ENCODE measurements at places on chromosomes 1 and 21.

GRCh38 chr21:33332143-33332542 lies 7.4 kb downstream of the IFNAR1 start:
- no peak for DNase-seq

GRCh38 chr1:227744668-227745067 lies 9.4 kb downstream of the SNAP47 start:
- DNase-seq = no peak

DNA sequence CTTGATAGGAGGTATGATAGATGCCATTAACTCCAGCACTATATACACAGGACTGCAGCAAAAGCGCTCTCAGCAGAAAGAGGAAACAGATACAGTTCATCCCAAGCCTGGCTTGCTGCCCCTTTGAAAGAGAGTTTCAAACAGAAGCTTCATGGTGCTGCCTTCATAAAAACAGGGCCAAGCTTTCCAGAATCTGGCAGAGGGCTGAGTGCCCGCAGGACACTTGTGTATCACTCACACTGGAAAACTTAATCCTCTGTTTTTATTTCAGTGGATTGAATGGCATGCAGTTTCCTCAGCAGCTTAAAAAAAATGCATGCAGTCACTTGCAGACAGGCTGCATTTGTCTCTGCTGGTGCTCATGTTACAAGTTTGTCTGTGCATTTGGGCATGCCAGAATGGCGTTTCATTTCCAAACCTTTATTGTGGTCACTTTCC lies 40.4 kb downstream of the KCNJ15 start:
- no peak for DNase-seq

GRCh38 chr1:85576266-85576641 lies 4.3 kb upstream of the CCN1 start:
- DNase-seq = no peak

DNA sequence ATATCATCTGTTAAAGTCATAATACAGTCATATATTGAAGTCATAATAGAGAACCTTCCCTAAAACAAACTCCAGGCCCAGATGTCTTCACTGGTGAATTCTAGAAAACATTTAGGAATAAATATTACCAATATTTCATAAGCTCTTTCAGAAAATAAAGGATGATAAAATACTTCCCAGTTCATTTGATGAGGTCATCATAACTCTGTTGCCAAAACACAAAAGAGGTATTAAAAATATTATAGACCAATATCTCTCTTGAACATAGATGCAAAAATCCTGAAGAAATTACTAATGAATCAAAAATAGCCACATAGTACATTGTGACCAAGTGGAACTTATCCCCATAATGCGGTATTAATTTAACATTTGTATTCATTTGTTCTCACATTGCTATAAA lies 132.4 kb upstream of the ZP4 start:
- DNase-seq = no peak

- DNase-seq = no peak
Observed at GRCh38 chr1:101929343-101929742, 67.4 kb downstream of the OLFM3 start.

DNA sequence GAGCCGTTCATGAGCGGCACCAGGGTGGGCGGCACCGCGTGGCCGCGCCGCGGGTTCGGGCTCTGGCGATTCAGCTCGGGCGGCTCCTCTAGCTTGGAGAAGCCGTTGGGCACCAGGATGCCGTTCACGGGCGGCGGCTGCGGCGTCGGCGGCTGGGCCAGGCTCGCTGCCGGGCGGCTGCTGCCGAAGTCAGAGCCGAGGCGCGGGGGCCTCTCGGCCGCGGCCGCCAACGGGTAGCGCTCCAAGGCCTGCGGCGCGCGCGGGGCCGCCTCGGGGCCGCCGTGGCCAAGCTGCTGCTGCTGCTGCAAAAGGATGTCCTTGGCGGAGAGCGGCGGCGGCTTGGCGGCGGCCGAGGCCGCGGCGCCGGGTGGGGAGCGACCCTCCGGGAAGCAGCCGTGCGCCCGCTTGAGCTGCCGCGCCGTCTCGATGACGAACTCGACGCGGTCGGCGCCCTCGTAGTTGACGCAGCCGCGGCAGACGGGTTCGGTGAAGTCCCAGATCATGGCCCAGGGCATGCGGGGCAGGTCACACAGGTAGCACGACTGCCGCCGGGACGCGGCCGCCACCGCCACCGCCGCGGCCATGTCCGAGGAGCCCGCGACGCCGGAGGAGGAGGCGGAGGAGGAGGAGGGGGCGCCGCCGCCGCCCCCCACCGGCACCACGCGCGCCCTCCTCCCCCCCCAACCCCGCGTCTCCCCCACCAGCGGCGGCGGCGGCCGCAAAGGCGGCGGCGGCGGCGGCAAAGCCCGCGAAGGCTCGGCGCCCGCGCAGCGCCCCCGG lies 877 bp downstream of the IRF2BP2 start:
- no peak for DNase-seq

- DNase-seq = no peak
Observed at GRCh38 chr1:246146804-246147523, 360.1 kb downstream of the SMYD3 start.

DNA sequence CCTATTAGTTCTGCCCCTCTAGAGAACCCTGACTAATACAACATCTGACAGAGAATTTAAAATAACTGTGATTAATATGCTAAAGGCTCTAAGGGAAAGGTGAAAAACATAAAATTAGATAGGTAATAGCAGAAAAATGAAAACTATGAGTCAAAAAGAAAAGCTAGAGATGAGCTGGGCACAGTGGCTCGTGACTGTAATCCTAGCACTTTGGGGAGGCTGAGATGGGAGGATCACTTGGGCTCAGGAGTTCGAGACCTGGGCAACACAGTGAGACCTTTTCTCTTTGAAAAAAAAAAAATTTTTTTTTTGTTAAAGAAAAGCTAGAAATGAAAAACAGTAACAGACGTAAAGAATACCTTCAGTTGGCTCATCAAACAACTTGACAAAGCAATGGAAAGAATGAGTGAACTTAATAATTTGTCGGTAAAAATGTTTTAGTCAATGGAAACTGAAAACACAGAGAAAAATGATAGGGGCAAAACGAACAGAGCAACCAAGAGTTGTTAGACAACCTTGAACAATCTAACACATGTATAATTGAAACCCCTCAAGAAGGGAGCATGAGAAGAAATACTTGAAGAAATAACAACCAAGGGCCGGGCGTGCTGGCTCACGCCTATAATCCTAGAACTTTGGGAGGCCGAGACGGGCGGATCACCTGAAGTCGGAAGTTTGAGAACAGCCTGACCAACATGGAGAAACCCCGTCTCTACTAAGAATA lies 132.9 kb upstream of the GFI1 start:
- DNase-seq = no peak

DNA sequence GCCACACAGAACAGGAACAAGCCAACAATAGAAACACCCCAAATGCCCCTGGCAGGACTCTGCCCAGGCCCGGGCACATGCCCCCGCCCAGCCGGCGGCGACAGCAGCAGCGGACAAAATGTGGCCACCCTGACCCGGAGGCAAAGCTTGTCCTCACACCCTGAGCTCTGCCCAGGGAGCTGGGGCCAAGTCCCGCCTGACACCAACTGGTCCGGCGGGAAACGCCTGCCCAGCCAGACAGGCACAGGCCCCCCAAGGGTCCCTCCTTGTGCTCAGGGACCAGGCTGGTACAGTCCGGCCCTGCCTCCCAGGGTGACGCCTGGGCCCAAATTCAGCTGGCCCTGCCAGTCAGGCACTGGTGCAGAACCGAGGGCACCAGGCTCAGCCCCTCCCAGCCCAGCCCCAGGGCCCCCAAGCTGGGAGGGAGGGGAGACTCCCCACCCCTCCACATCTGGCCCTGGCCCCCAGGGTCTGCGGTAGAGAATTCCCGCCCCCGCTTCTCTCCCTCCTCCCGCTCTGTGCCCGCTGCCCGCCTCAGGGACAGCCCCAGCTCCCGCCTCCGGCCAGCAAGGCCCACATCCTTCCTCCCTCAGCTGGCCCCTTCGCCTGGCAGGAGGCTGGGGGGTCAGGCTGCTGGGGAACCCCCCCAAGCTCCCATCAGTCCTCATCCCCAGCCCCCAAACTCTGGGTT lies 2.0 kb downstream of the AHDC1 start:
- no peak for DNase-seq

GRCh38 chr1:164774819-164775654 lies 216.1 kb downstream of the PBX1 start:
- DNase-seq = no peak

DNA sequence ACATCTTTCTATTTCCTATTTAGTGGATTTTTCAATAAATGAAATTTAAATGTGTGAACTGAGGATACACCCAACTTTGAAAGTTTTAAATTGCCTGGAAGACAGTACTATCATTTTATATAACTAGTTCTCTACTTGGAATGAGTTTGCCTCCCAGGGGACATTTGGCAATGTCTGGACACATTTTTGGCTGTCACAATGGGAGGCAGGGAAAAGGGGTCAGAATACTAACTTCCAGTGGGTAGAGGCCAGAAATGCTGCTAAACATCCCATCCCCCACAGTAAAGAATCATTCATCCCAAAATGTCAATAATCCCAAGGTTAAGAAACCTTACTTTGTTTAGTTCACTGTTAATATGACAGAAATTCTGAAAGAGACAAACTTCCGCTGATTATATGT lies 13.2 kb upstream of the NRAS start:
- DNase-seq = no peak

DNA sequence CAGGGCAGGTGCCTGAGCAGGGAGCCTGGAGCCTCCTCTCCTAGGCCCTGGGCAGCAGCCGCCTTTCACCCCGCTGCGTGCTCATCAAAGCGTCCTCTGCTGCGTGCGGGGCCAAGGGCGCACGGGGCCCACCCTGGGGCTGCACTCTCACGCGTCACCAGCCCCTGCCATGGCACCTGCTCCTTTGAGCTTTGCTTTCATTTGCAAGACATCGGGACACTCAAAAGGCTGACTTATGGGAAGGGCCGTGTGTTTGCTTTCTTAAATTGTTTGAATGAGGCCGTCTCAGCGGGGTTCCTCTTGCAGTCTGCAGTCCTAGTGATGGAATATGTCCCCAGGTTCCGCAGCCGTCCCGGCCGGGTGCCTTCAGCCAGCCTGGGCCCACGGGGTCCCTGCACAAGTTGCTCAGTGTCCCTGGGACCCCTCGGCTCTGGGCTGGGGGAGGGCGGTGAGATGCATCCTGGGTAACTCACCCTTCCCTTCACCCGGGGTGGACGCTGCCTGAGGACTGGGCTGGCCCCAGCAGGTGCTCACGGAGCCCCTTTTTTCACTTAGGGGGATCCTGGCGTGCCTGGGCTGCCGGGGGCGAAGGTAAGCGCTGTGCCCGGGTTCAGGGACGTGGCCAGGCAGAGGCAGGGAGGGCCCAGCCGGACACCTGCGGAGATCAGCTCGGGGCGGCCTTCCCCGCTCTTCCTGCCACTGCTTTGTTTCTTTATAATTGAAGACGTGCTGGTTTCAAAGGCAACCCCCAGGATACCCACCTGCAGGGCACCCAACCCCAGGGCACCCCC lies 53.1 kb downstream of the SLC19A1 start:
- no peak for DNase-seq

DNA sequence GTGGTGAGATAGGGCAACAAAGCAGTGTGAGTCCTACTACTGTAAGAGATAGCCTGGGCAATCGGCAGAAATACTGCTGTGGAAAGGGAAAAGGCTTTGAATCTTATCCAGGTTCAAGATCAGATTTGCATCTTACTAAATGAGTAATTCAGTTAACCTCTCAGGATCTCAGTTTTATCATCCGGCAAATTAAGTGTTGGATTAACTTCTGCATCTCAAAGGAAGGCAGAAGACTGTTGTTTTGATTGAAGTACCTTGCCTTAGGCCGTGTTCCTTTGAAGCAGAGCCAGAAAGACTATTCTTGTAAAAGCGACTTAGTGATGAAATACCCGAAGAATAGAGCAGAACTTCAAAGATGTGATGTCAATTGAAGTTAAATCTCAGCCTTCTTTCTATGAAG lies 612.9 kb upstream of the USP24 start:
- DNase-seq = no peak

DNA sequence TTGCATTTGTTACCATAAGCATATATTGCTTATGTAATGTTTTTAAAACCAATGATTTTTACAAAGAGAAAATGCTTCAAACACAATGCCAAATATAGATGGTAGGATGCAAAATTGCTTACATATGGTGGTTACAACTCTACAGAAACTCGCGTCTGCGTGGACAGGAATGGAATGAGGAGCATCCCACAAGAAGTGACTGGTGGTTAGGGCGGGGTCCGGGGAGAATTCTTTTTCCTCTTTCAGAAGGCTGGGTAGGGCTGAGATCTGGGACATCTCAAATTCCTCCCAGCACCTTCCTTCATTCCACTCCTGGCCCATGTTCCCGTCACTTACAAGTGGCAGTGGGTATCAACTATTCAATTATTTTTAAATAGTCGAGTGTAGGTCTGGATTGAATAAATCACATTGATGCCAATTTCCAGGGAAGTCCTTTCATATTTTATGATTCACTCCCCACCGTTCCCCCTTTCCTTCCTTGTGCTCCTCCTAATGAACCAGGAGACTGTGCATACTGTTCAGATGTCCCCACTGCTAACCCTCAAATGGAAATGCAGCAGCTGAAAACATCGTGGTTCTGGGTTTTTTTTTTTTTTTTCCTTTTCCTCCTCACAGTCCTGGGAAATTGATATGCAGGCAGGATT lies 174.5 kb upstream of the POU3F1 start:
- no peak for DNase-seq

DNA sequence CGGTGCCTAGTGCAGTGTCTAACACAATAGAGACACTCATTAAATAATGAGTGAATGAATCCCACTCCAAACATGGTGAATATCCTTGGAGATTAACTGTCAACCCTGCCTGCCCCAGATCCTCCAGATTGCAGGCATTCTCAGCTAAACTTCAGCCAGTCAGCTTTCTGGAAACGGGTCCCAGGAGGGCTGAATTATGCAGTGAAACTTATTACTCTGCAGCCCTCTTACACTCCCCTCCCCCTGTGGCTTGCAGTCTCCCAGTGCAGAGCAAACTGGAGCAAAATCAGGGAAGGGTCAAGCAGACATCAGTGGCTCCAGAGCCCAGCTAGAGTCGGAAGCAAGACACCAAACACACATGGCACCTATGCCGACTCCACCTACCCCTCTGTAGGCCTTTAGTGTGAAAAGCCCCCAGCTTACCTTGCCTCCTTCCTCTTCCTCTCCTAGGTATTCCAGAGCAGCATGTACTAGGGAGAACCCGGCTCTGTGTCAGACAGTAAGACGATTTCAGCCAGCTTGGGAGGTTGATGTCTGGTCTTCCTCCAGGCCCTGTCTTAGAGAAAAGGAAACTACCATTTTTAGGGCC lies 6.5 kb upstream of the RGS16 start:
- no peak for DNase-seq
